ENCODE measurements at places on chromosomes 2 and 18.

- DNase-seq: no peak
Observed at GRCh38 chr2:190501702-190502407, 32.7 kb downstream of the NEMP2 start.

DNA sequence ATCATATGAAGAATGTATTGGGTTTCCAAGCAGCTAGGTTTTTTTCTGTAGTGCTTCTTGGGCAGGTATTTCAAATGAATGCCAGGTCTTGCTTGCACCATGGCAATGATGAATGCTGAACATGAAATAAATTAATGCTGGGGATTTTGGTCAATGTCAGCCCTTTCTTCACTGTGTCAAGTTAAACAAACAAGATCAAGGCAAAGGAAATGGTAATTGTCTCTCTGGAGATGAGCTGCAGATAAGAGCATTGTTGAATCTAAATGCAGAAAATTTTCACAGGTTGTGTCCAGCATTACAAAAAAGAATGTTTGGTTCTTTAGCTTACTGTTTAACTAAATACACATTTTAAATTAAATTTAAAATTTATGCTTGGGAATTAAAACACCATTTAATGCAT, 144.3 kb downstream of the GPD2 start:
- no peak for DNase-seq

DNA sequence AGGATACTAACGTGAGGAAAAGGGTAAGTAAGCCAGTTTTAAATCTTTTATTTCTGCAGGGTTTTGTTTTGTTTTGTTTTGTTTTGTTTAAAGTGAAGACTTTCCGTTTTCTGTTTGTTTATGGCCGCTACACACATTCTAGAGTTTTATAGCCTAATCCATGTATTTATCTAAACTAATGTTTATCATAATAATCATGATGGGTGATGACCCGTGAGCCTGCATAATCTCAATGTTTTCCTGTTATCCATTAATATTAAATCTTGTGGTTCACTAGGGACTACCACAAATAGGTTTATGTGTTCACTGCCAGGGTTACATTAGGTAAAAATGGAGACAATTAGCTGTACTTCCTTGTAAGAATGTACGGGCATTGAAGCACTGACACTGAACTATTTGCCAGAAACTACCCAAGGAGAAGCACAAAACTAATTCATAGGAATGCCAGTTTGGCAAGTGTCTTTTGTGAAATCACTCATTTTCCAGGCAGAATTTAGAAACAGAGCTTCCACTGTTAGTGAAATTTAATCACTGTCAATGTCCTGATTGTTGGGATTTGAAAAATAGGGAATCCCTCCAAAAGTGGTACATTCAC, 574.8 kb downstream of the LRP1B start:
- no peak for DNase-seq

GRCh38 chr2:175904035-175904434, 98.0 kb downstream of the LNPK start:
- DNase-seq: no peak

GRCh38 chr18:62037989-62038778, 145.4 kb upstream of the RNF152 start:
- DNase-seq: peak; percentile 42

- DNase-seq: no peak
Observed at GRCh38 chr2:136255648-136256461, 137.9 kb upstream of the CXCR4 start.

DNA sequence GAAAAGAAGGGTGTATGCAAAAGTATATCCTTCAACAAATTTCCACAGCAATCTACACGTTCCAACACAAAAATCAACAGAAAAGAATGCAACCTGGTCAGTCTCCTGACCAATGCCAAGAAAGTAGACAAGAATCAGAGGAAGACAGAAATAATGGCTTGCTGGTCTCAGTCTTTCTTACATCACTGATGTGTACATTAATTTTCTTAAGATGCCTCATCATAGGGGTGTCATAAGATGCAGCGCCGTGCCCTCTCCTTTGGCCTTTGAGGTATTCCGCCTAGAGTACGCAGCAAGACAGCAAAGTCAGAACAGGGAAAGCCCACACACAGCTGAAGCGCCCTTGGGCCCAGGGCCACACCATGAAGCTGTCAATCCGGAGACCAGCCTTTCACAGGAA, 112.9 kb downstream of the RIF1 start:
- no peak for DNase-seq
